ENCODE measurements at places on chromosomes 3 and 15. TPM values are rescaled to one million over a fixed set of nuclear protein-coding genes. Genes with fewer than 3 reads are reported as not detected.

Gene CHRD
- 7.0 TPM for total RNA-seq

- no peaks in the 10 kb centered on the region for H3K36me3 ChIP-seq
- DNase-seq, result peak; percentile 82
- H3K4me1 ChIP-seq, result no peaks in the 10 kb centered on the region
- no peaks in the 10 kb centered on the region for H3K27me3 ChIP-seq
- H3K27ac ChIP-seq, result peak overlapping the region; percentile 66
Observed at GRCh38 chr3:73805435-73805834, 180.7 kb upstream of the PDZRN3 start.

GRCh38 chr15:33098094-33099058 is 96.1 kb downstream of the FMN1 start:
- H3K27me3 ChIP-seq, result no peaks in the 10 kb centered on the region
- H3K36me3 ChIP-seq, result no peaks in the 10 kb centered on the region
- H3K27ac ChIP-seq, result no peak overlapping the region
- no peaks in the 10 kb centered on the region for H3K4me1 ChIP-seq

DNA sequence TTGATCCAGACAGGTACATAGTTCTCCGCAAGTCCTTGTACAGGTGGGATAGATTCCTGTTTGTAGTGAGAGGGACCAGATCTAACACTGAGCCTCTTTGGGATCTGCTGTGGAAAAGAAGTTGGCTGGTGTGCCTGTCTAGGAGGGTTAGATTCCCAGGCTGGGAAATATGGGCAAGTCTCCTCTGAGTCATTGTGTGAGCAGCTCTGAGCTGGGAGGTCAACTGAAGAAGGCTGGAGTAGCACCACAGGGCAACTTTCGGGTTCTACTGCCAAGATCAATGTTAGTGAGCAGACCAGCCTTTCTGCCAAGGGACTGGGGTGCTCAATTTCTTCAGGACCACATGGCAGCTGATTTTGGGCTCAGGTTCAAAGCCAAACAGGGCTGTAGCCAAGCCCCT is 33.4 kb downstream of the CLDN1 start:
- no peak overlapping the region for H3K4me3 ChIP-seq
- H3K27me3 ChIP-seq, result no peaks in the 10 kb centered on the region
- no peaks in the 10 kb centered on the region for H3K4me1 ChIP-seq

DNA sequence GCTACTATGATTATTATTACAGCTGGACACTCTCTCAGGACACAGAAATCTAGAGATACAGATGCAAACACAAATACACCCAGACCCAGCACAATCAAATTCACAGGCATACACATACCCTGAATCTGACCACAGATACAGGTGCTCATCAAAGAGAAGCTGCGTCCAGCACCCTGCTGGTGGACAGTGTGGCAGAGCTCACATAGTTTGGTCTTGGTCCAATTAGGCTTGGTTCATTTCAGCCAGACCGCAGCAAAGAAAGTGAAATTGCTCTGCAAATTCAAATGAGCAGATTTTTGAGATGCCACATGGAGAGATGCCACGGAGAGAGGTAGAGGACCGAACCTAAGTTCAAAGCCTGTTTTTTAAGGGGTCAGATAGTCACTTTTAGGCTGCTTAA is 55.6 kb downstream of the ANAPC13 start:
- no peaks in the 10 kb centered on the region for H3K27me3 ChIP-seq
- H3K4me3 ChIP-seq, result no peak overlapping the region
- H3K27ac ChIP-seq, result no peak overlapping the region
- H3K4me1 ChIP-seq, result no peaks in the 10 kb centered on the region
- no peak for DNase-seq

DNA sequence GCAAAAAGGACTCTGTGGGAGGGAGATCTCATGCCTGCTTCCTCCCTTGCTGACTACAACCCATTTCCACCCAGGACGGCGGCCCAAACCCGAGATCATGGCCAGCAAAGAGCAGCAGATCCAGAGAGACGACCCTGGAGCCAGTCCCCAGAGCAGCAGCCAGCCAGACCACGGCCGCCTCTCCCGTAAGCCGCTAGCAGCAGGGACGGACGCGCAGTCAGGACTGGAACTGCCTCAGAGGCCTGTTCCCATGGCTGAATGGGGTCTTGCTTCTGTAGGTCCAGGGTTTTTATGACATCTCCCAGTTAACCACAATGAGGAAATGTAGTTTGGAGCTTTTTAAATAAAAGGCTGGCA is 67.2 kb downstream of the BOC start:
- no peaks in the 10 kb centered on the region for H3K4me1 ChIP-seq
- no peak for DNase-seq
- no peaks in the 10 kb centered on the region for H3K27me3 ChIP-seq
- no peak overlapping the region for H3K27ac ChIP-seq
- H3K4me3 ChIP-seq, result no peak overlapping the region

DNA sequence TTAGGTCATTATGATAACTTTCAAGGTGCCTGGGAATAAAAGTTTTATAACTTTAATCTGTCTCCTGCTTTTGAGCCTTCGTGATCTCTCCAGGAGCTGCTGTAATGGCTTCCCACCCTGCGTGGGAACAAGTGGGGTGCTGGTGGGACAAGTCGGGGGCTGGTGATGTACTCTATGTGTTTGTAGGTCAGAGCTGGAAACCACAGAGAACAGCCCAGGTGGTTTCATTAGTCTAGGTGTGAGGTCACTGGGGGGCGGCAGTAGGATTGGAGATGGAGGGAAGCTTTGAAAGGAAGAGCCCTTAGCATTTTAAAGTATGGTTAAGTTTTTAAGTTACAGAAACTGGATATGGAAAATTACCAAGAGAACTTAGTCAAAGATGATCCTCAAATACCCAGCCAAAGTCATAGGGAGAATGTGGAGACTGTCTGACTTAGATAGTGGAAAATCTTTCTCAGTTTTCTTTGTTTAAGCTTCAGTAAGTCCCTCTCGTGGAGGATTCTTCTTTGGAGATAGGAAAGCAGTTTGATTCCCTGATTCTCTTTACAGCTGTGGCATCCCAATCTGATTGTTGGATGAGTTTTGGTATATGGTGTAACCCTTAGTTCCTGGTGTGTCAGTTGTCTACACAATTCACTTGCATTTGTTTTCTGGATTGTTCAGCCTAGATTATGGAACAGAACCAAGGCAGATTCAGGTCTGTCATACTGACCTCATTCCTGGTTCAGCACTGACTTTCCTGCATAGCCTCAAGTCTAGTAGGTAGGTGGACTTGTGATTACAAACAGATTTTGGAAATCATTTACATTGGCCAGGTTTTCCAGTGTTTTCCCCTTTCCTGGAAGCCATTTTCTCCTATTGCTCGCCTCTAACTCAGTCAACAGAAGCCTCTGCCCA is 115.6 kb downstream of the FNDC3B start:
- H3K27ac ChIP-seq, result peak overlapping the region; percentile 85
- DNase-seq, result no peak
- H3K27me3 ChIP-seq, result no peaks in the 10 kb centered on the region
- no peak overlapping the region for H3K4me3 ChIP-seq
- H3K36me3 ChIP-seq, result no peaks in the 10 kb centered on the region
